ENCODE measurements at places on chromosomes 3 and 15.

- DNase-seq, result no peak
These were observed 31.5 kb downstream of the CHP1 start for GRCh38 chr15:41262571-41262970.

DNA sequence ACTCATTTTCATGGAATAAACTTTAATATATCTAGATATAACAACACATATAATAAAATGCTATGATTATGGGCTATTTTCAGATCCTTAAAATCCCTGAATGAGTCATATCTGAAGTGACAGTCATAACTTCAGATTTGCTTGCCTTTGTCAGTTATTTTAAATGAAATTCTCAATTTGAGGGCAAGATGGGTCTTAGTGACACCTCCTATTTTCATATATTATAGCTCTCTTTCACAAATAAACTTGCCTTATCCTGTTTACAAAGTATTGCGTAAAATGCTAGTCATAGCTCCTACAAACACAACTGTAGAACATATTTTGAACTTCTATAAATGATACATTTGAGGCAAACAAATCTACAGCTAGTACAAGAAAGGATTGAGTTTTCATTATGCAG, 6.2 kb upstream of the THRB start:
- DNase-seq, result no peak

GRCh38 chr3:146037697-146038096, 123.3 kb downstream of the PLOD2 start:
- DNase-seq, result no peak

- no peak for DNase-seq
These were observed 33.8 kb upstream of the BLM start for GRCh38 chr15:90683371-90683770.

DNA sequence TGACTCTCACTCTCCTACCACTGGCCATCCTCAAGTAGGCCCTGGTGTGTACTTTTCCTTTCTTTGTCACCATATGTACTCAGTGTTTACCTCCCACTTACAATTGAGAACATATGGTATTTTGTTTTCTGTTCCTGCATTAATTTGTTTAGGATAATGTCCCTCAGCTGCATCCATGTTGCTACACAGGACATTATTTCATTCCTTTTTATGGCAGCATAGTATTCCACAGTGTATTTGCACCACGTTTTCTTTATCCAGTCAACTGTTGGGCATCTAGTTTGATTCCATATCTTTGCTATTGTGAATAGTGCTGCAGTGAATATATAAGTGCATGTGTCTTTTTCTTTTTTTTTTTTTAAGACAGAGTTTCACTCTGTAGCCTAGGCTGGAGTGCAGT, 126.2 kb downstream of the GALK2 start:
- no peak for DNase-seq

GRCh38 chr15:69414701-69415167, 585 bp downstream of the KIF23 start:
- peak; percentile 76 for DNase-seq

DNA sequence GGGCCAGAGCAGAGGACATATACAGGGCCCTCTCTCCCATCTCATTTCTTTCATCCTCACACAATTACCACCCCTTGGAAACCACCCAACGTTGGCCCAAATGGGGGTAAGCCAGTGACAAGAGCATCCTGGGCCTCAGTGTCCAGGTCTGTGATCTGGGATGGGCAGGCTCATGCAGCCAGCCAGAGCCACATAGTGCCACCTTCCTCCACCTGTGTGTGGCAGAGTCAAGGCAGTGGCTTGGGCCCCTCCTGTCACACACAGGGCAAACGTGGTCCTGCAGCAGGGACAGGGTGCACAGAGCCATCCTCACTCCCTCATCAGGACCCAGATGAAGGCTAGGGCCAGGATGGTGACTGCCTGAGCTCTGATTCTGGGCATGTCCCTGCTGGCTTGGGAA, 2.3 kb upstream of the MYL3 start:
- DNase-seq, result no peak

DNA sequence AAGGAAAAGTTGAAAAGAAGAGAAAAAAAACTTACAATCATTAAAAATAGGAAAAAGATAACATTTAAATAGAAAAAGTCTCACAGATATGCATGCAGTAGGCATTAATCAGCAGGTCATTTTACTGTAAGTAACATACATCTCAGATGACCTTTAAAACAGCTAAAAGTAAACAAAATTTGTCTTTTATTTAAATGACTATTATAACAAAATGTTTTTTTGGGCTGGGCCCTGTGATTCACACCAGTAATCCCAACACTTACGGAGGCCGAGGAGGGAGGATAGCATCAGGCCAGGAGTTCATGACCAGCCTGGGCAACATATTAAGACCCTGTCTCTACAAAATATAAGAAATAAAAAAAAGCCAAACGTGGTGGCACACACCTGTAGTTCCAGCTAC, 14.7 kb downstream of the IQGAP1 start:
- DNase-seq, result no peak

GRCh38 chr3:170809007-170809974, 60.7 kb downstream of the RPL22L1 start:
- peak; percentile 88 for DNase-seq

- DNase-seq, result no peak
These were observed 309.2 kb downstream of the PDCD6IP start for GRCh38 chr3:34107669-34108068.

DNA sequence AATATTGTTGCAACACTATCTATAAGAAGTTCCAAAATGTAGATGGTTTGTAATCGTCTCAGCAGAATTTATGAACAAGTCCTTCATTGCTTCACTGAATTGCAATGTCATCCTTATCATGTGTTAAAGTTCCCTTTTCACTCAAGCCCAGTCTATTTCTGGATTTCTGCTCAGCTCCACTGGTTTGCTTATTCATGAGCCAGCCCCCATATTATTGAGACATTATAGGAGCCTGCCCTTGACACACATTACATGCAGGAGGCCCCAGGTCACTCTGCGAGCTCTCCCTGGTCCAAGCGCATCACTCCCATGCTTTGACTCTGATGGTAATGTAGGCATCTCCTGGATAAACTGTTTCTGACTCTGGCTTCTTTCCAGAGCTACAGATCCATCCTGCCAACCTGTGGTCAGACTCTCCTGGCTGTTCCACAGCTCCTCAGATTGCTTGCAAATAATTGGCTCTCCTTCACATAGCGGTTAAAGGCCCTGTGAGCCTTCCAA, 56.9 kb downstream of the ABTB1 start:
- DNase-seq, result no peak

DNA sequence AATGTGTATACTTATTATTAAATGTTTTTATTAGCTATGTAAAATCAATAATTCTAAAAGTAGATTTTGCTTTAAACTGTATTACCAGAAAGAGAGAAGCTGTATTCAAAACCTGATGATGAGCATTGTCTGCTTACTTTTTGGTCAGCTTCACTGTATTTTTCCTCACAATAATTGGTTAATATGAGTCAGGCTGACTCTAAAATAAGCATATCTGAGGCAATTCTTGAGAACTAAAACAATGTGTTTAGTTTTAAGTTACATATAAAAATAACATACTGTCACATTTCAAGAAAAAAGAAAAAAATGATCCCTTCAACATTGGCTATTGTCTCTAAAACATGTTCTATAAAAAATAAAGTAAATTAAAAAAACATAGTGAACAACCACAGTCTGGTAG, 66.1 kb downstream of the EPHA3 start:
- DNase-seq, result no peak

DNA sequence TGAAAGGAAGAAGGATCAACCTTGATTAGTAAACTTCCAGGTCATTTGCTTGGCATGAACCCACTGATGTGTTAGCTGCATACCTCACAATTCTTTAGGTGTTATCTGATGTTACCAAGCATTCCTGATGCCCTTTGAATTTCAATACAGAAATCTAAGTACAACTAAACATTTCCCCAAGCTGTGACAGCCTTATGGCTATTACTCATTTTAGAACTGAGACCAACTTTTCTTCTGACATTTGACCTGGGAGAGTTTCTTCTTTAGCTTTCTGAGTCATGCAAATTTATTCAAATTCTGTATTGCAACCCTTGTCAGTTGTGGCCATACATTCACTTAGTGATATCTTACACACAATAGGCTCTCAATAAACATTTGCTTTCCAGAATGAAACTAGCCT, 124.3 kb downstream of the TIGIT start:
- no peak for DNase-seq

DNA sequence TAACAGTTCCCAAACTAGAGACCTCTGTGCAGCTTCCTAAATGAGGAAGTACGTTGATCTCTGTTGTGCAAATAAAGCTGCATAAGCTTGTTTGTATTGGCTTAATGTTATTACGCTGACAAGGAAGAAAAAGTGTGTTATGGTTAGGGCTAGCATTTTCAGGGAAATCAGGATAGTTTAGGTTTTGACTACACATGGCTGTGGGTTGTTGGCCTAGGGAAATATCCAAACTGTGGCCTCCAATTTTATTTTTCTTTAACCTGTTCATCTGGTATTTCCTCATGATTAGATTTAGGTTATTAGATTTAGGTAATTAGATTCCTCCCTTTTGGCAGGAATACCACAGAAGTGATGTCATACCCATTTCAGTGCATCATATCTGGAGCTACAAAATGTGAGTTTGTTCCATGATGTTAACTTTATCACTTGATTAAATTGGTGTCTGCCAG, 8.7 kb upstream of the MCCC1 start:
- no peak for DNase-seq

DNA sequence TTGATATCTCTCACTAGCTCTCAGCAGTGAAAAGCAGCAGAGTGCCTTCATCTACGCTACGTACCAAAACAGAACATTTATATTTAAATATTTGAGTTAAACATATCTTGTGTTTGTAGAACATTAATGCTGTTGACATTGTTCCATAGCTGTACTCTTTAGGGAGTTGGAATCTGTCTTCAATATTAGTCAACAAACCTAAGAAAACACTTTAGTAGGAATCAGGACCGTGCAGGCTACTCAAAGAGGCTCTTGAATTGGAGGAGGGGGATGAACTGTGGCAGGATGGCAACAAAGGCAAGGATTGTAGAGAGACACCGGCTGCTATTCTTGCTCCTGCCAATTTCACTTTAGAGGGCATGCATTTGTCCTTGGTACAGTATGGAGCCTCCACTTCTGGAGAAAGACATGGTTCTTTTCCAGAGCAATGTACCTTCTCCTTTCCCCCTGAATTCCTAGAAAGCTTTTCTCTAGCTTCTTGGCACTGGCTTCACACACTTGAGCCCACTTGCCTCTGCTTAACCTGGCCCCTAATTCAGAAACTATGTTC, 265.9 kb downstream of the CD47 start:
- no peak for DNase-seq

- DNase-seq, result no peak
These were observed 21.6 kb downstream of the RPL22L1 start for GRCh38 chr3:170848292-170848917.

- DNase-seq, result no peak
These were observed 169.0 kb upstream of the TSC22D2 start for GRCh38 chr3:150238995-150239619.

Measured in HFF-Myc (cell line).